ENCODE measurements at places on chromosomes 6 and 20.

DNA sequence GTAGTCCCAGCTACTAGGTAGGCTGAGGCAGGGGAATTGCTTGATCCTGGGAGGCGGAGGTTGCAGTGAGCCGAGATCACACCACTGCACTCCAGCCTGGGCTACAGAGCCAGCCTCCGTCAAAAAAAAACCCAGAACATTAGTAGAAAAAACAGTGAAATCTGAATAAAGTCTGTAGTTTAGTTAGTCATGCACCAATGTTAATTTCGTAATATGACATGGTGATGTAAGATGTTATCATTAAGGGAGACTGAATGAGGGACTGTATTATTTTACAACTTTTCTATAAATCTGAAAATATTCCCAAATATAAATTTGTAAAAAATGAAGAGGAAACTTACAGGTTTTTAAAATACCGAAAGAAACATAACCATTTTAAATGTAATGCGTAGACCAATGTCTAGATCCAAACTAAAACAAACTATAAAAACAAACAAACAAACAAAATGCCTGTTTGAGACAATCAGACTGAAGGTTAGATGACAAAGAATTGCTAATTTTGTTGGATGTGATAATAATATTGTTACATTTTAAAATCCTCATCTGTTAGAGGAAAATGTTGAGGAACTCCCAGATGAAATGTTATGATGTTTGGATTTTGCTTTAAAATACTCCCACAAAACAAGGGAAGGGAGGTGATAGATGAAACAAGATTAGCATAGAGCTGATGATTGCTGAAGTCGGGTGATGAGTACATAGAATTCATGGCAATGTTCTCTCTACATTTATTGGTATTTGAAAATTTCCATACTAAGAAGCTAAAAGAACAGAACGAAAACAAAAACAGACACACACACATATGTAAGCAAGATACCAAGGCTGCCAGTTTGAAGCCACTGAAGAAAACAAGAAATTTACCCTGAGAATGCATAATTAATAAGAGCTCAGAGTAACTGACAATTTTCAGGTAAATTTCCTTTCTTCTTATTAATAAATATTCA, 1.8 kb downstream of the GSTA4 start:
- DNase-seq: no peak

DNA sequence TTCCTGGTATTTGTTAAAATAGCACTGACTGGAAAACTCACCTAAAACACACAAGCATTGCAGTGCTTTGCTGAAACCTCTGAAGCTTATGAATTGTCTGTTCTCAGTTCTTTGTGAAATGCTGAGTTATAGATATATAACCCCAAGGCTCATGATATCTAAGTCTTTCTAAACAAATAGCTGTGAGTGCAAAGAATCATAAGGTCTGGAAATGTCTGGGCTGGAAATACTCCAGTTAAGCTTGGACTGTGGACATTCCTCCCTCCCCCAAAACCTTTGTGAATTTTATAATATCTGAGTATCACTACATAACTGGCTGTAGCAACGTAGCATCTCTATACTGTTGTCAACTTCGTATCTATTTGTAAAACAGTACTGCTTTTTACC, 69.1 kb downstream of the CBLN4 start:
- no peak for DNase-seq

DNA sequence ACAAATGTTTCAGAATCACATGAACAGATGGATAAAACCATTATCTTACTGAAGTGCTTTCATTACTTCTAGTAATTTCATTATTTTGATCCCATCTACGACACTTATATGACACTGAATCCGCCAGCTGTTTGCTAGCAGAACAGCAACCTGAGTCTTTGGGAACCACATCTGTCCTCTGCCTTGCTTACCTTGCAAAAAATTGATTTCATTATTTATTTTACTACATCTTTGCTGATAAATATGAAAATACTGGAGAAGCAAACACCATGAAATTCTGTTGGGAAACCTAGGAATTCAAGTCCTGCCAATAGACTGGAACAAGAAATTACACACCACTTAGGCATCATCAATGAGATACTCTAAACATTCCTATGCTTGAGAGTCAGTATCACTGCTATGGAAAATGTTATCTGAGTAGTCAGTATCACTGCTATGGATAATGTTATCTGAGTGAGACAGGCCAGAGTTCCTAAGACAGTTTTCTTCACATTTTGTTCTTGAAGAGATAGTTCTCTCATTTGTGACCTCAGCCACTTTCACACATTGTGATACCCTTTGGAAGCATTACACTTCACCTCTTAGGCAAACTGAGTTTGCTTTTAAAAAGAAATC, 91.9 kb downstream of the PDE10A start:
- DNase-seq: no peak

- no peak for DNase-seq
Measured at GRCh38 chr20:45052698-45053429, 48.1 kb downstream of the KCNS1 start.

DNA sequence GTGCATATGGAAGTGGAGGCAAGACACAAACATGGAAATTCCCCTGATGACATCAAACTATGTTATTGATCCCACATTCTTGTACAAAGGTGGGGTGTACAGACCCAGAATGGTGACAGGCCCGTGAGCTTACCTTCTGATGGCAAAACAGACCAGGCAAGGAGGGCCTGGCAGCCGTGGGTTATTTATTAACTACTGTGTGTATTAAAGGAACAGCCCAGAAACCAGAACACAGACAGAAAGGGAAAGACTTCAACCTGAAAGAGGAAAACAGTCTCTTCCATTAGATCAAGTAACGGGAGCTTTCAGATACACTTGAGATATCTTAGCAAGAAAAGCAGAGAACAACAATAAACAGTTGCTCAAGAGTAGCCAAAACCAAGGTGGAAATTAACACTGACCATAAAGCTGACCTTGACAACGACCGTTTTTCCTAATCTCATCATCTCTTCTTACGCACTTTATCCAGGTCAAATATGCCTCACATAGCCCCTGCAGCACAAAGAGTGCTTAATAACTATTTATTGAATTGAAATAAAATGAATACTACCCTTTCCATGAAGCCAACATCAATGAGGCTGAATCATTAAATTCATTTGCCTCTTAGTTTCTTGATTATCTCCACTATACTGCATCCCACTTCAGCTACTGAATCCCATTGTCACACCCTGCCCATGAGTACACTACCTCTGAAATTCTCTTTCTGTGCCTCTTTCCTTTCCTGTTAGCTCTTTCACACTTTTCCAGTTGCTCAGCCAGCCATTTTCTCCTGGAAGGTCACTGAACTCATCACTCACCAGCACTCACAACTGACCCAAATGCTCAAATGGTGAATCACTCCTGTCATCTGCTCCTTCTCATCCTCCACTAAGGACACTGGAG, 67.4 kb downstream of the MOXD1 start:
- no peak for DNase-seq

- DNase-seq: no peak
Measured at GRCh38 chr6:46491628-46492547, 639 bp upstream of the RCAN2 start.

DNA sequence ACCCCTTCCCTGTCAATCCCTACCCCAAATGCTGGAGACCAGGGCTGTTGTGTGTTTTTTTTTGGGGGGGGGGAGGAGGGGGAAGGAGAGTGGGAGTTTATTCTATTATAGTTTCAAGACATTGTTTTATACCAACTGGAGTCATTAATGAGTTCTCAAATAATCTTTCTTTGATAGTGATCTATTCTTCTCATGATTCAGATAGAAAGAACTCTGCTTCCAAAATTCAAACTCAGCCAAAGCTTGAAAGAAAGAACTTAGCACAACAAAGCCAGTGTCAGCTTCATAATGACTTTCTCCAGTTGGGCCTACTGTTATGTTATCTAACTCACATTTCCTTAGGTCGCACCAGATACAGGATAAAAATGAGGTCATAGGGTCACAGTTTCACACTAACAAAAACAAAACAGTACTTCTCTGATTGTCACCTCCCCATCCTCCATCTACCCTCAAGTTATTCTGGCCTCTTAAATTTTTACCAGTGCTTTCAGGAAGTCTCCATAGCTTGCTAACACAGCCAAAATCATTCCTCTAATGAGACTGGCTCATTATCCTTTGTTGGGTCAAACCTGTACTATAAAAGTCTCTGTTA, 19.0 kb upstream of the MAP3K7 start:
- no peak for DNase-seq

DNA sequence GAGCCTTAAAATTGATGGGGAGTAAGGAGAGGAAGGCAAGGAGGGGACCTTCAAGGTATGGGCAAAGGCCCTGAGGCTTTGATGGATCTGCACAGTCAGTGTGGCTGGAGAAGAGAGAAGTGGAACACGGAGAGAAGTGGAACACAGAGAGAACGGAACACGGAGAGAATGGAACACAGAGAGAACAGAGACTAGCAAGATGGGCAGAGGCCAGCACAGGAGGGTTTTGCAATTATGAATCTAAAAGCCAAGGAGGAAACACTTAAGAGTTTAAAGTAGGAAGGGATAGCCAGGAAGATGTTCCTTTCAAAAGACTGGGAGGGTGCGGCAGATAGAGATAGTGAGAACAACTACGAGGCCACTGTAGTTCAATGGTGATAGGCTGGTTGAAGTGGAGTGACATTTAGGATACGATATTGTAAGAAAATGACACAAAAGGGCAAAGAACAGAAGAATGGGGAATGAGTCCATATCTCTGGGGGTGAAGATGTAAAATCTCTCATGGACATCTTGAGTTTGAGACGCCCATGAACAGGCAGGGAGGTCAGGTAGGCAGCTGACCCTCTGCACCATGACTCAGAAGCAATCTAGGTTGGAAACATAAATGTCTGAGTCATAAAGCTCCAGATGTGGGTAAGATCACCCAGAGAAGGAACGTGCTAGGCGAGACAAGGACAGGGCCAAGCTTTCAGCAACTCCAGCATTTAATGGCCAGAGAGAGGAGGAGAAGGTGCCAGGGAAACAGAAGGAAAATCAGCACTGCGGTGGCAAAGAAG, 25.4 kb downstream of the ZMYND8 start:
- no peak for DNase-seq

- DNase-seq: no peak
Measured at GRCh38 chr6:63565727-63566596, 6.3 kb upstream of the LOC128125822 start.

DNA sequence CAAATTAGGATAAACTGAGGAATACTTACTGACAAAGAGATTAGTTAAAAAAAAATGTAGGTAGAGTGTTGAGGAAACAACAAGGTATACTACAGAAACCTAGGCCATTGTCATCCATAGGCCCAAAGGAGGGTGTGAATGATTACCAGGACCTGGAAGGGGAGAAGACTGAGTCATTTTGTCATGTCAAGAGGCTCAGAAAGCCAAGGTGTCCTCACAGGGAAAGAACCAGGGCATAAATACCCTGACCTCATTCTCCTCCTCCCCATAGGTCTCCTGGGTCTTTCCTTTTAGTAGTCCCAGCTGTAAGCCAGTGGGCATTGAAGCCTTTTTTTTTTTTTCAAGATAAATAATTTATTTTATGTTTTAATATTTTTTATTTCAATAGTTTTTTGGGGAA, 582.1 kb upstream of the JAG1 start:
- DNase-seq: no peak

DNA sequence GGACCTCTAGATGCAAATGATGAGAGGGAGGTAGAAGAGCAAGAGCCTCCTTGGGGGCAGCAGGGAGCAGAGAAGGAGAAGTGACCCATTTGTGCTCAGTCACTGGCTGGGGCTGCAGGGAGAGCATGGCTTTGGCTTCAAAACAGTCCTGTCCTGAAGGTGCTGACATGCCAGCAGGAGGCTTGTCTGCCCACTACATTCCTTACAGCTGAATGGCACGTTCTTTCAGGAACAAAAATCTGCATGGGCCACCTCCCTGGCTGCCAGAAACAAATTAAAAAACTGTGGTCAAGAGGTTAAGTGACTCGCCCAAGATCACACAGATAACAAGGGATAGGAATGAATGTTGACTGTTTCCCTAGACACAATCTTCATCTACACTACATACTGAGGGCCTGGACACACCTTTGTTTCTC, 188.8 kb downstream of the HIVEP2 start:
- DNase-seq: no peak

GRCh38 chr6:96947055-96947454, 22.5 kb downstream of the KLHL32 start:
- DNase-seq: no peak

- DNase-seq: no peak
Measured at GRCh38 chr6:72724545-72724944, 102.7 kb downstream of the KCNQ5 start.

GRCh38 chr6:12313306-12313991, 23.3 kb downstream of the EDN1 start:
- no peak for DNase-seq

DNA sequence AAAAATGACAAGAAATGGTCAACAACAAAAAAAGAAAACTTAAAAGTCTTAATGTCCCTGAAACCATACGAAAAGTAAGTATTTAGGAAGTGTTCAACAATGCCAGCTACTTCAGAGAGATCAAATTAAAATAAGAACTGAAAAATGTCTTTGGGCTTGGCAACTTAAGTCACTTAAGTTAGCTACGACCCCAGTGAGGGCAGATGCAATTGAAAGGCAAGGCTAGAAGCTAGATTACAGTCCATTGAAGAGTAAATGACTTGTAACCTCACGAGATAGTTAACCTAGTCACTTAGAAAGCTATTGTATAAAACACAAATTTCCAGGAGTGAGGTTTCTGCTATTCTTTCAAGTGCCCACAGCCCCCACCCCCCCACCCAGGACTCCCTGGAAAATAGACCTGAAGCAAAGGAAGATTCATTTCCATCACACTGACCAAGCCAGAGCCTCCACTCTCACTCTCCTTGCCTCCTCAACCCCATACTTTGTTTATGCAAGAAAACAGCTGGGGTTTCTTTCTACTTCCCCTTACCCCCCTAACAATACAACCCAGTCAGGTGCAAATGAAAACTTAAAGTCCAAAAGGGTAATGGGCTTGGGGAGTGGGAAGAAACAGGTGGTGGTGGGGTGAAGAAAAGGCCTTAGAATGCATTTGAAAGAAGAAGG, 14.6 kb downstream of the RTN4IP1 start:
- no peak for DNase-seq

DNA sequence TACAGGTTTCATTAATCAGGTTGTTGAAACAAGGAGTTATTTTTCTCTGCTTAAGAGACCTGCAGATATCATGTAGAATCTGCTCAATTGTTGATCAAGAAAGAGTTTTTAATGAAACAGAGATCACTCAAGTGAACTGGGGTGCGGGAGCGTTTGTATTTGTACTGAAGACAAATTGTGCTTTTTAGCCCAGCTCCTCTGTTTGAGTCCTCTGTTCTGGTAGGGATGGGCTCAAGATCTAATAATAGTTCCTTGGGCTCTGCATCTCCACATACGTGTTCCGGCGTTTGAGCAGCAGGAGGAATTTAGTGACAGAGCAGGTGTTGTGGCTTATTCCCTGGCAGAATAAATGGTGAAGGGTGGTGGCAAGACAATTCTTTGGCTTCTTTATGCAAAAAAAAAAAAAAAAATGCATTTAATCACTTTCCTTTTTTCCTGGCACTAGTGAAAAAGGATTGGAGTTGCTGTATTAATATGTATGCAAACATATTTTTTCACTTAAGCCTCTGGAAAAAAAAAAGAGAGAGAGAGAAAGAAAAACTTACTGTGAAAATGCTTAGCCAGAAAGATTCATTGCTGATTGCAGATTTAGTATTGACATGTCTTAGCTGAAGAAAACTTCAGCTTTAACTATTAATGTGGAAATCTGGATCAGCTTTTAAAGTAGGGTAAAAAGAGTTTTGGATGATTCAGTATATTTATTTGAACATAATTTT, 4.0 kb downstream of the CITED2 start:
- no peak for DNase-seq
